Cardiac muscle cell (in vitro differentiated cells and primary cell): ENCODE measurements at places on chromosomes 12 and 14. TPM values are rescaled to one million over a fixed set of nuclear protein-coding genes. Genes with fewer than 3 reads are reported as not detected.

DNA sequence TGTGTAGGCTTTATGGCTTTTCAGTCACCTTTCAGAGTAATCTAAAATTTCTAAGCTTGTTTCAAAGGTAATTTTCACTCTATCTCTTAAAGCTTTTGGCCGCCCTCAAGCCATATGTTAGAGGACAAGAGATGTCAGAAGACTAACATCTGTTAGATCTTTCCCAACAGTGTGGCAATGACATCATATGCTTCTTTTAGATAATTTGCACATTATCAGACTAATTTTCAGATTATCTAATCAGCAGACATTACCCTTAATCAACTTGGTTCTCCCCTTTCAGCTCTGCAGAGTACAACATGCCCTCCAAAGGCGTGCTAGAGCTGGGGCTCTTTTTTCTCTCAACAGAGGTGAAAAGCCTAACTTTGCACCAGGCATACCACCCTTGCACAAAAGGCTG, 207.1 kb downstream of the DPF3 start:
- H3K36me3 ChIP-seq = peaks cover 13% of the 10 kb centered on the region
- no peak for DNase-seq
- H3K27me3 ChIP-seq = no peaks in the 10 kb centered on the region
- H3K27ac ChIP-seq = peak overlapping the region; percentile 29
- peaks cover 24% of the 10 kb centered on the region for H3K4me1 ChIP-seq

DNA sequence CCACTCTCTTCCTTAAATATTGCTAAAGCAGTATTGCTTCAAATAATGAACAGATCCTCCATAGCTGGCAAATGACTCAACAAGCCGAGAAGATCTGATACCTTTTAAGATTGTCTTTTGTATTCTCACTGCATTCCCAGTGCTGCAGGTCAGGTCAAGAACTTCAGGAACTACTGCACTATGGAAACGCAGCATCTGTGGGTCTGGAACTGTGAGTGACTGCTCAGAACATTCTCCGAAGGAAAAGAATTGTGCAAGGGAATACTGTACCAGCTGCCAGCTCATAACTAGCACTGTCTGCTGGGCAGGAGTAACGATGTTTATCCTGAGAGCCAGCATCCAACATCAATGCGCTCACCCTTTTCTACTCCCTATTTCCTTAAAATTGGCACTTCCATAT, 348.0 kb upstream of the SOX5 start:
- H3K36me3 ChIP-seq = no peaks in the 10 kb centered on the region
- H3K4me1 ChIP-seq = no peaks in the 10 kb centered on the region
- H3K27ac ChIP-seq = no peak overlapping the region
- DNase-seq = no peak
- no peaks in the 10 kb centered on the region for H3K27me3 ChIP-seq

- H3K4me1 ChIP-seq = no peaks in the 10 kb centered on the region
- DNase-seq = no peak
- no peak overlapping the region for H3K4me3 ChIP-seq
- no peaks in the 10 kb centered on the region for H3K36me3 ChIP-seq
Observed at GRCh38 chr14:74988993-74989392, 13.7 kb upstream of the EIF2B2 start.

DNA sequence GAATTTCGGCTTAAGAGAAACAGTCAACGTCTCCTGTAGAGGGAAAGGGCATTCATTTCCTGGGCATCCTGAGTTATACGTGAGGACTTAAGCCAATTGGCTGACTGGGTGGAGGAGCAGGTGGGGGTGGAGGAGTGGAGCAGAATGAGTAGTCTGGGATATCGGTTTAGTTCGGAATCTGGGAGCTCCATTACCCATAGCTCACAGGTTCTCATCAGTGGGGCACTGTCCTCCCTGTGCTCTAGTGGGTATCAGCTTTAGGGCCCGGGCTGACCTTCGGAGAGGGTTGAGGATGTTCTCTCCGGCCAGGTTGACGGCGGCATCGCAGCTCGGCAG, 704 bp downstream of the SDR39U1 start:
- peak overlapping the region; percentile 98 for H3K27ac ChIP-seq
- H3K4me1 ChIP-seq = peaks cover 8% of the 10 kb centered on the region
- no peaks in the 10 kb centered on the region for H3K27me3 ChIP-seq
- peak overlapping the region; percentile 58 for H3K4me3 ChIP-seq
- no peak for DNase-seq
- peaks cover 22% of the 10 kb centered on the region for H3K36me3 ChIP-seq

DNA sequence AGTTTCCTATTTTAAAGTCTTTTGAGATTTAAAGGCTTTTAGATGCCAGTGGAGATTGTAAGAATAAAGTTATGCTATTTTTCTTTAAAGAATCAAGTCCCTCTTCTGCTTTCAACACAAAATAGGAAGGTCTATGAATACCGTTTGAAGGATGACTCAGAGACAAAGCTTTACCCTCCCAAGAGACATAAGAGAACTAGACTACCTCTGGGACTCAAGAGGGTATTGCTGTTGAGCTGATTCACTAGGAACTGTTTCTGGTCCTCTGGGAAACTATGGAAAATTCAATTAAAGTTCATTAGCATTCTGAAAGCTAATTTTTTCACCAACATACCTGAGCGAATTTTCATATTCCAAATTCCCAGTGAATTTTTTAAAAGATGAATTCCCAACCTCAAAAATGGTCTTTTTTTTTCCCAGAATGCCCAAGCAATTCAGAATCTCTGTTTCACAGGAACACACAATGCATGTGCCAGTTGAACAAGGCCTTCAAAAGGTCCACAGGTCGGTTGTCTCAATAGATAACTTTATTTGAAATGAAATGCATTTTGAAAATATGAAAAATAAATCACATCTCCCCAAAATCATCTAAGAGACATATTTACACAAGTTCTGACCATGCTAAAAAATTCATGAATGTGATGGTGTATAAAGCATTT, 6.5 kb downstream of the PHLDA1 start:
- H3K27me3 ChIP-seq = no peaks in the 10 kb centered on the region
- no peak overlapping the region for H3K4me3 ChIP-seq
- no peak overlapping the region for H3K27ac ChIP-seq
- H3K36me3 ChIP-seq = no peaks in the 10 kb centered on the region

DNA sequence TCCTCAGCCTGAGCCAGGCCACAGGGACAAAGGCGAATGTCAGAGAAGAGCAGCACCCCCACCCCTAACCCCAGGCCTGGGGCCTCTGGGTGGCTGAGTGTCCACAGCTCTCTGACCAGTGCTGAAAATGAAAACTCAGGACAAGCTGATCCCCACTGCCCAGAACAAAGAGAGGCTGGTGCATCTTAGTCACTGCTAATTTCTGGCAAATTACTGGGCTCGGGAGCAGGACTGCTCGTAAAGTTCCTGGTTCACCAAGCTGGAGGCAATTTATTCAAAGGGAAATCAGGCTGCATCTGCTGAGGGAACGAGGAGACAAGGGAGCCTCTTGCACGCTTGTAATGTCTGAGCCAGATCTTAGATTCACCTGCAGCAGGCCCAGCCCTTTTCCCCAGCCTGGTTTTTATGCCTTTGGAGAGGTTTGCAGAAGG, 43.2 kb downstream of the CALM1 start:
- H3K36me3 ChIP-seq = no peaks in the 10 kb centered on the region
- H3K4me3 ChIP-seq = no peak overlapping the region
- no peaks in the 10 kb centered on the region for H3K27me3 ChIP-seq
- peak; percentile 12 for DNase-seq
- H3K4me1 ChIP-seq = no peaks in the 10 kb centered on the region

DNA sequence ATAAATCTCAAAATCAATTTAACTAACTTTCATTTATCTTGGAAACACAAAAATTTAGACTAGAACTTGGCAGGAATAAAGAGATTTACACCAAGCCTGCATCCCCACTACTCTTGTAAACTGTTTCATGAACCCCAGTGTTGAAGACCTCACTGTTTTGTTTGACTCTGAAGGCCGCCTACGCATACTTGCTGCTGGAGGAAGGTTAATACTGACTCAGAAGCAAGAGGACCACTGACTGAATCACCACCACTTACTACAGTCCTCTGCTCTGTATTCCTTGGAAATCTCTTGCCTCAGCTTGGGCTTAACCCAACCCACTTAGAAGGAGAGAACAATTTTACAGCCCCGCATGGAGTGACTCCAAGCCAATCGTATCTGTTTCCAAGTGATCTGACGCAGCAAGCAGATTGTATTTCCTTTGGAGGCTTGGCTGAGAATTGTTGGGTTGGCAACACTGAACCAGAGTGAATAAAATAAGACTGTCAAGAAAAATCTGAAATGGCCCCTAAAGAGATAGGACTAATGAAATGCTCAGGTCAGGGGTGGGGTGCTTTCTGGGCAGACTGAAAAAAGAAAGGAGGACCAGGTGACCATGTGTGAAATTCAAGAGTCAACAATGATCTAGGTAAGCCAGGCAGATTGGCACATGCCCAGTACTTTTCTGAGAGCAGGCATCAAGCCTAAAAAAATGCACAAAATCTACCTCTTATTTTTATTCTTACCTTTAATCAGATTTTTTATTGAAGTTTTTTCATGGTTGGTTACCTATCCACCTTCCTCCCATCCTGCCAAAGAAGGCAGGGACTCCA, 248.6 kb downstream of the ZFP36L1 start:
- peaks cover 23% of the 10 kb centered on the region for H3K4me1 ChIP-seq
- no peaks in the 10 kb centered on the region for H3K27me3 ChIP-seq

DNA sequence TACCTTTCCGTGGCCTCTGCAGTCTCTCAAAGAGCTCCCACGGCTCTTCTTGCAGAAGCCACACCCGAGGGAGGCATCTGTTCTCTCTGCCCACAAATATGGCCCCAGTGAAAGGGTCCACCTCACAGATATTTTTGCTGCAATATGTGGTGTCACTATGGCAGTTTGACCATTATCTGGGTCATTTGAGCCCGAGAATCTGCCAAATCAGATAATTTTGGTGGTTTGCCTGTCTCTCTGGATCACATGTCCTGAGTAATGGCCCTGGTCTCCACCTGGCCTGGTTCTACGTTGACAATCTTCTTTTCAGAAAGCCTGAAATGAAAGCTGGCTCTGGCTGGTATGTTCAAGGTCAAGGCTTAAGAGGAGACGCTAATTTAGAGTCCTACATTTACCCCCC, 5.7 kb upstream of the WSCD2 start:
- DNase-seq = no peak

GRCh38 chr12:92275443-92276154, 130.0 kb upstream of the BTG1 start:
- no peak overlapping the region for H3K4me3 ChIP-seq
- no peaks in the 10 kb centered on the region for H3K27me3 ChIP-seq
- H3K36me3 ChIP-seq = no peaks in the 10 kb centered on the region
- H3K4me1 ChIP-seq = no peaks in the 10 kb centered on the region
- H3K27ac ChIP-seq = no peak overlapping the region

GRCh38 chr12:27780612-27781408, 774 bp upstream of the MANSC4 start:
- peak overlapping the region; percentile 57 for H3K4me3 ChIP-seq
- no peaks in the 10 kb centered on the region for H3K36me3 ChIP-seq
- H3K27ac ChIP-seq = peak overlapping the region; percentile 98
- peak; percentile 79 for DNase-seq
- H3K27me3 ChIP-seq = no peaks in the 10 kb centered on the region

DNA sequence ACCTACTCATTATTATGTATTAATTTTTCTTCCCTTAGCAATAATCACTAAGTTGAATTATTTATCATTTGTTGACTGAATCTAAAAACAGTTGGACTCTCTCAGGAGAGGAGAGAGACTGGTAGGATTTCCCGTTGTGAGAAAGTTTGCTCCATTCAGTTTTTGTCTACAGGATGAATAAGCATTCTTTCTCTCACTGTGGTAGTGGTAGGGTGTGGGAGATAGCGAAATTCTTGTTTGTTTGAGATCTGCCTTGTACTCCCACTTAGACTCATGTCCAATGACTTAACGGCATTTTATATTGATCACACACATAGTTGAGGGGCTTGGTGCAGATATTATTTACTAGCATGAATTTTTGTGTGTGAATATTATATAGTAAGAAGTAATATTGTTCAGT, 421.0 kb upstream of the PDE3A start:
- H3K4me1 ChIP-seq = no peaks in the 10 kb centered on the region
- DNase-seq = peak; percentile 22
- H3K4me3 ChIP-seq = no peak overlapping the region
- no peaks in the 10 kb centered on the region for H3K27me3 ChIP-seq
- H3K27ac ChIP-seq = no peak overlapping the region
- no peaks in the 10 kb centered on the region for H3K36me3 ChIP-seq

GRCh38 chr14:30998100-30998706, 27.2 kb upstream of the AP4S1 start:
- H3K36me3 ChIP-seq = no peaks in the 10 kb centered on the region
- no peak overlapping the region for H3K4me3 ChIP-seq
- no peak overlapping the region for H3K27ac ChIP-seq
- no peak for DNase-seq

GRCh38 chr12:27971121-27971489, 1.4 kb downstream of the PTHLH start:
- DNase-seq = peak; percentile 43
- peaks cover 100% of the 10 kb centered on the region for H3K27me3 ChIP-seq
- peaks cover 4% of the 10 kb centered on the region for H3K4me1 ChIP-seq
- H3K36me3 ChIP-seq = no peaks in the 10 kb centered on the region
- H3K4me3 ChIP-seq = no peak overlapping the region

Gene CCDC197
- 0.21 TPM in 1 of 2 replicates, not detected in the other for polyA plus RNA-seq

Gene RD3L
- polyA plus RNA-seq = 0.46 and 0.49 TPM in 2 replicates

Gene AJUBA
- 18.9 and 19.9 TPM in 2 replicates for polyA plus RNA-seq

Gene FAM181A
- 0.16 TPM in 1 of 2 replicates, not detected in the other for polyA plus RNA-seq

Gene NTS
- 2.1 and 2.9 TPM in 2 replicates for polyA plus RNA-seq
